Right forelimb (tissue), 1 donor: ENCODE measurements at places on chromosomes 13 and 19.

DNA sequence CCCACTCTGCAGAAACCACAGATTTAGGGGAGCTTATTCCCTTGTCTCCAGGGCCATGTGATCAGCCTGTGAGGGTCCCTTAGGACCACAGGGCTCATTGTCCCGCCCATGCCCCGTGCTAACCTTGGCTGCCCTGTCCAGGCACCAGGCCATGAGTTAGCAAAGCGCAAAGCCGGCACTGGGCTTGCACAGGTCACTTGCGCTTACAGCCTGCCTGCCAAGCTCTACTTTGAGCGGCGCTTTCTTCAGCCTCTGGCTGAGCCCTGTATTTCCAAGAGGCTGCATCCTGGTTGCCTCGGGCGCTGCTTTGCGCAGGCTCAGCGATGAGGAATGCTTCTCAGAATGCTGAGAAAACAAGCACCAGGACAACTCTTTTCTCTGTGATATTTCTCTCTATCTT, 188.0 kb downstream of the TDRD3 start:
- DNase-seq = no peak

GRCh38 chr13:50842990-50843256, 569 bp downstream of the DLEU7 start:
- DNase-seq = no peak

DNA sequence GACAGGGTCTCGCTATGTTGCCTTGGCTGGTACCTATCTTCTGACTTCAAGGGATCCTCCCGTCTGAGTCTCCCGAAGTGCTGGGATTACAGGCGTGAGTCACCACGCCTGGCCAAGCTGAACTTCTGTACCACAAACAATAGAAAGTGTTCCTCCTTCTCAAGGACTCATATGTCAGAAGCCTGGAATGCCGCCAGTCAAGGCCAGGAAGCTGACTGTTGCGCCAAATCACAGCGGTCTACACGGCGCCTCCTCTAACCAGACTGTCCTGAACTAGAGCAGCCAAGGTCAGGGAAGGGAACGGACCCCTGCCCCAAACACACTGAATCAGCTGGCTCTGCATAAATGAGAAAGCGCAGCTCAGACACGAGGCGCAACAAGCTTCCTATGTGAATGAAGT, 14.6 kb downstream of the RAB20 start:
- no peak for DNase-seq

DNA sequence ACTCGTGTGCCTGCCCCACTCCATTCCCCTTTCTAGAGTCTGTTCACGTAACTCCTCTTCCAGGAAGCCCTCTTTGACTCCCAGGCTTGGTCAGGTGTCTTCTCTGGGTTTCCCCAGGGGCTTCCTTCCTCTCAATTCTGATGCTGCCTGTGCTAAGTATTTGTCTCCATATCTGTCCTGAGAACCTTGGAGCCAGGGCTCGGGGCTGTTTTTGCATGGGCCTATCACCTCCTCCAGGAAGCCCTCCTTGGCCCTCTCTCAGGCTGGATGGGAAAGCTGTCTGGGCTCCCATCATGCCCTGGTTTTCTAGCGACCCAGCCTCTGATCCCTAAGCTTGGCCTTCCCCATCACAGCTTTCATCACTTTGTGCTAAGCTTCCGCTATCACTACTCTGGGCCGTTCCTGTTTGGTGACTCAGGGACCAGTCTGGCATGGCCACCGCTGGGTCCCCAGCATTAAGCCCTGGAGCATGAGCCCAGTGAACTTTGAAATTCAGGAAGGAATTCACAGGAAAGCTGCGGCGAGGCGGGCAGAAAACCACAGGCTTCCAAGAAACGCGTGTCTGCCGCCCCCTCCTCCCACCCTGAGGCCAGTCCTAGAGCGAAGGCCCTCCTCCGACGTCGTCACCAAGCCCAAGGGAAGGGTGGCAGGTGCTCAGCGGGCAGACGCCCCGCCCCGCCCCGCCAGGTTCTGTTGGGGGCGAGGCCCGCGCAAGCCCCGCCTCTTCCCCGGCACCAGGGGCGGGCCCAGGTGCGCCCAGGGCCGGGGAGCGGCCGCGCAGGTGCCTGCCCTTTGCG, 486 bp upstream of the SPINT2 start:
- DNase-seq = no peak

DNA sequence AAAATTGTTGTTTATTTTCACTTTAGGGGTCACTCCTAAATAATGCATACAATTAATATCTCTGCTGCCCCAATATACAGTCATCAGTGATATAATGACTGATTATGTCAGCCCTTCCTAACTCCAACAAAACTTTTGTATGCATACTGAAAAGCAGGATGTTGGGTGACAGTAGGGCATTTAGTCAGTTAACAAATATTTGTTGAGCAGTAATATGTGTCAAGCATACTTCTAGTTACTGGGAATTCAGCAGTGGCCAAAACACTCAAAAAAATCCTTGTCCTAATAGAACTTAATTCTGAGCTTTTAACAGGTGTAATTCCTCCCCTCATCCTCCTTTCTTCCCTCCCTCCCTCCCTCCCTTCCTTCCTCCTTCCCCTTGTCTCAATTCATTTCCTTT, 560.7 kb upstream of the KLHL1 start:
- no peak for DNase-seq

DNA sequence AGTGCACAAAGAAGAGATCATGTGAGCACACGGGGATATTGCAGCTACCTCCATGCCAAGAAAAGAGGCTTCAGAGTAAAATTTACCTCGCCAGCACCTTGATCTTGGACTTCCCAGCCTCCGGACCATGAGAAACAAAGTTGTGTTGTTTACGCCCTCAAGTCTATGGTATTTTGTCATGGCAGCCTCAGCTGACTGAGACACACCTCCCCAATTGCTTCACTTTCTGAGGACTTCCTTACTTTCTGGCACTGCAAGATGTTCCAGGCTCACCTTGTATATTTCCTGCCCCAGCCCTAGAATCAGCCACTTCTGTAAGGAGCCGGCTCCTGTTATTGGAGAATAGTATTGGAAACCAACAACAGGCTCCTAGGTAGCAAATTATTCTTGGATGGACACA, 6.6 kb upstream of the CEBPG start:
- no peak for DNase-seq

- DNase-seq = no peak
These were observed 50.0 kb downstream of the STARD13 start for GRCh38 chr13:33235564-33235963.

DNA sequence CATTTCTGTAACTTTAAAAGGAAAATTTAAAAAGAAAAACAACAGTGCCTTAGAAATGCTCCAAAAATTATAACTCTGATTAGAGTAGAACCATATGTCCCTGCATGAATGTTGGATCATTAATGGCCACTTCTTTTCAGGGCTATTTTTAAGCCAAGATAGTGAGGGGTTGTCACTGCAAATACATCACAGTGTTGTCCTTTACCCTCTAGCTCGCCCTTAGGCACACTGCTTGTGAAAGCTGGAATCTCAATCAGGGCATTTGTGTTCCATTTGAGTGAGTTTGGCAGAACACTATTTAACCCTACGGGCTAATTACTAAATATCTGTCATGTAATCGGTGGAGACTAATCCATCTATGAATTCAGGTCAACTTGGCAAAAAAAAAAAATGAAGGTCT, 212.2 kb downstream of the NHLRC3 start:
- DNase-seq = no peak

- DNase-seq = no peak
These were observed 1.1 kb downstream of the SAFB2 start for GRCh38 chr19:5621311-5621944.

GRCh38 chr13:83536153-83536552, 346.1 kb downstream of the SLITRK1 start:
- DNase-seq = no peak

DNA sequence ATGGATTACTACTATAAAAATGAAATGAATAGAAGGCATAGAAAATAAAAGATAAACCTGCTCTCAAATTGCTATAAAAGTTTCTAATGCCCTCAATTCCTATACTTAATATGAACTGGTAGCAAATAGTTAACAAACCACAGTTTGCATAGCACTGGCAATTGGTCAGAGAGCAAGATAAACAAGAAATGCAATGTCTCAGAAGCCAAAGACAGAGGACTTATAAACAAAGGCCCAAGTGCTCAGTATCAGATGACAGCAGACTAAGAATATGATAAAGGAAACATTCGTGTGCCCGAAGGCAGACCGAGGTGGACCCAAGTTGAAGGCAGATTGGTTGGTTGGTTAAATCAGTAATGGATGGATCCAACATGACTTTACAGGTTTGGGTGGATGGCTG, 50.6 kb downstream of the IPO5 start:
- no peak for DNase-seq

GRCh38 chr19:39599116-39599515, 3.2 kb upstream of the LGALS13 start:
- DNase-seq = no peak

- DNase-seq = no peak
These were observed 187.8 kb downstream of the DIAPH3 start for GRCh38 chr13:59975807-59976435.

- DNase-seq = no peak
These were observed 6.4 kb upstream of the ERCC5 start for GRCh38 chr13:102839462-102839861.

DNA sequence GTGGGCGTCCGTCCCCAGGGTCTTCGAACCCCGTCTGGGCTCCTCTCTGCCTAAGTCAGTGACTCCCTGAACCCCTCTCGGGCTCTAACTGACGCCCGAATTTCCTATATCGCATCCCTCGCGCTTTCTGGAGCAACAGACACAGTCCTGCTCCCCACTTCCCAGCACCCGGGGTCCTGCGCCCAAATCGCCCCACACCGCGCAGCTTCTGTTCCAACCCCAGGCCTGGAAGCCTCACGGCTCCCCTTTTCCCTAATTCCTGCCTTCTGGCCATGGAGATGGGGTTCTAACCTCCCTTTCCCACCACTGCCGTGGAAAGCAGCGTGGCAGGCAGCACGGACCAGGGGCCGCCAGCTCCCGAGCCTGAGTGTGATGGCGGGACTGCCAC, 1.6 kb upstream of the GRTP1 start:
- no peak for DNase-seq

- DNase-seq = peak; percentile 99
These were observed at the start of gene TECR for GRCh38 chr19:14529254-14530004. Gene TECR (plus strand): TSS chr19:14529594. CDS start chr19:14529697, 103 bp downstream.

DNA sequence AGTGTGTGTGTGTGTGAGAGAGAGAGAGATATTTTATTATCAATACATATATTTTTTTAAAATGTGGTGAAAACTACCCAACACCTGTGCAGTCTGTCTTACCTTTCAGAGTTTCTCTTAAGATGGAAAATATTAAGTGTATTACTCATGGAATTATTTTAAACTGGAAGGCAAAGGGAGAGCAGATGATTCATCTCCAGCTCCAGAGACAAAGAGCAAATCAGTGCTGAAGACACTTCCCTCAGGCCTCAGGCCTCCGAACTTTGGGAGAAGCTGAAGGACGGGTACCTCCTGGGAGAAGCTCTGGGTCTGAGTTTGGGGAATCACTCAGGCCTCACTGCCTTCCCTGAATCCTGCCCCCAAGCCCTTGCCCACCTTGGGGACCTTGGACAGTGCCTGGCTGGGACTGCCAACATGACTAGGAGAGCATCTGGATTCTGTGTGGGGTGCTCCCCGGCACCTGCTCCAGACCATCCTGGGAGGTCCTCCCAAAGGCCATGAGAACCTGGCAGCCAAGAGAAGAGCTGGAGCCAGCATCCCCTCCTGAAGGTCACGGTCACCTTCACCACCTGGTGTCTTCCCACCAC, 170.4 kb upstream of the UBL3 start:
- DNase-seq = no peak

- DNase-seq = no peak
These were observed 17.2 kb downstream of the PTPRS start for GRCh38 chr19:5323475-5323811.

DNA sequence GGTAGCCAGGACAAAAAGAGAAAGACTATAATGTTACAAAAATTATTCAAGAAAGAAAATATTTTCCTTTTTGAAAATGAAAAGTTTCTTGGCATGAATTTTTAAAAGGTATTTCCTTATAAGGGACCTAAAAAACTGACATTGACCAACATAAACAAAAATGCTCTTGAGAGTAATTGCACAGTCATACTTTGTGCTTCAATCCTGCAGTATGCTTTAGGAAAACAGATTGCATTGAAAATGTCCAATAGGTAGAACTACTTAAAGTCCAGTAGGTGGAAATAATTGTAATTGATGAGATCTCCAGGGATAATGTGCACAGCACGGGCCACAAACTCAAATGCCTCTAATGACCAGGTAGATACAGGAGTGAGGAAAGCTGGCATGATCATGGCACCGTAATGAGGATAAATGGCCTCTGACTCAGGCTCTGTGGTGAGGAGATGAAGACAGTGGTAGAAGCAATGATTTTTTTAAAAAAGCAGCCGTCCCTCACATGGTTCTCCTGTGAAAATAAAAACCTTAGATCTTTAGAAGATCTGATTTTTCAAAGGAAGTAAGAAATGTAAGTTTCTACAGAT, 278.0 kb downstream of the ITGBL1 start:
- no peak for DNase-seq
